EL (cell line): ENCODE measurements at places on chromosomes 2 and 18.

GRCh38 chr2:598058-598802 is 79.0 kb downstream of the TMEM18 start:
- DNase-seq = no peak

DNA sequence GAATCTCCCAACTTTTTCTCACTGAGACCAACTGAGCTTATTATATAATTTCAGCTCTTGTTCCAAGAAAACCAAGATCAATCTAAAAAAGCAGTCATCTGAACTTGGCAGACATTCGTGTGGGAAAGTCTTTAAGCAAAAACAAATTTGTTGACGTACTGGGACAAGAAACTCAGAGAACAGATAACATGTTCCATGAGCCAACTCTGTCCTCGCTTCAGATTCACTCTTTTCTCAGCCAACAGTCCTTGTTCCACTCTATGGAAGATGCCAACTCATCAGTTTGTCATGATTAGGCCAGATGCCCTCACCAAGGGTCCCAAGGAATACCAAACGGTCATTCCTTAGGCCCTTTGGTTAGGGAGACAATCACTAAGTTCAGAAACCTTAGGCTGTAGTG is 224.2 kb upstream of the CTAGE1 start:
- DNase-seq = no peak

- no peak for DNase-seq
Measured at GRCh38 chr2:41448221-41448620, 599.6 kb upstream of the PKDCC start.

- DNase-seq = no peak
Measured at GRCh38 chr2:159232456-159233170, 53.9 kb downstream of the WDSUB1 start.

GRCh38 chr2:140910683-140911082 is 1220.1 kb downstream of the LRP1B start:
- DNase-seq = no peak

GRCh38 chr2:230439590-230439989 is 23.6 kb downstream of the SP100 start:
- DNase-seq = no peak

GRCh38 chr2:78465707-78466106 is 559.8 kb upstream of the REG3G start:
- DNase-seq = no peak

- no peak for DNase-seq
Measured at GRCh38 chr2:38754506-38754905, 3.3 kb upstream of the SRSF7 start.

DNA sequence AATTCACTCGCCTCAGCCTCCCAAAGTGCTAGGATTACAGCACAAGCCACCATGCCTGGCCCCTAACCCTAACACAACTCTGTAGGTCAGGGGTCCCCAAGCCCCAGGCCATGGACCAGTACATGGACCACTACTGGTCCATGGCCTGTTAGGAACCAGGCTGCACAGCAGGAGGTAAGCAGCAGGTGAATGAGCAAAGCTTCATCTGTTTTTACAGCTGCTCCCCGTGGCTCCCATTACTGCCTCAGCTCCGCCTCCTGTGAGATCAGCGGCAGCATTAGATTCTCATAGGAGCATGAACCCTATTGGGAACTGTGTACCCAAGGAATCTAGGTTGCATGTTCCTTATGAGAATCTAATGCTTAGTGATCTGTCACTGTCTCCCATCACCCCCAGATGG is 201.7 kb downstream of the NRP2 start:
- DNase-seq = no peak

- no peak for DNase-seq
Measured at GRCh38 chr2:241769819-241770184, 6.8 kb upstream of the GAL3ST2 start.

GRCh38 chr2:26243470-26244308 is 743 bp downstream of the HADHA start:
- DNase-seq = peak; percentile 24

- no peak for DNase-seq
Measured at GRCh38 chr2:70397186-70397585, 95.3 kb upstream of the FAM136A start.

DNA sequence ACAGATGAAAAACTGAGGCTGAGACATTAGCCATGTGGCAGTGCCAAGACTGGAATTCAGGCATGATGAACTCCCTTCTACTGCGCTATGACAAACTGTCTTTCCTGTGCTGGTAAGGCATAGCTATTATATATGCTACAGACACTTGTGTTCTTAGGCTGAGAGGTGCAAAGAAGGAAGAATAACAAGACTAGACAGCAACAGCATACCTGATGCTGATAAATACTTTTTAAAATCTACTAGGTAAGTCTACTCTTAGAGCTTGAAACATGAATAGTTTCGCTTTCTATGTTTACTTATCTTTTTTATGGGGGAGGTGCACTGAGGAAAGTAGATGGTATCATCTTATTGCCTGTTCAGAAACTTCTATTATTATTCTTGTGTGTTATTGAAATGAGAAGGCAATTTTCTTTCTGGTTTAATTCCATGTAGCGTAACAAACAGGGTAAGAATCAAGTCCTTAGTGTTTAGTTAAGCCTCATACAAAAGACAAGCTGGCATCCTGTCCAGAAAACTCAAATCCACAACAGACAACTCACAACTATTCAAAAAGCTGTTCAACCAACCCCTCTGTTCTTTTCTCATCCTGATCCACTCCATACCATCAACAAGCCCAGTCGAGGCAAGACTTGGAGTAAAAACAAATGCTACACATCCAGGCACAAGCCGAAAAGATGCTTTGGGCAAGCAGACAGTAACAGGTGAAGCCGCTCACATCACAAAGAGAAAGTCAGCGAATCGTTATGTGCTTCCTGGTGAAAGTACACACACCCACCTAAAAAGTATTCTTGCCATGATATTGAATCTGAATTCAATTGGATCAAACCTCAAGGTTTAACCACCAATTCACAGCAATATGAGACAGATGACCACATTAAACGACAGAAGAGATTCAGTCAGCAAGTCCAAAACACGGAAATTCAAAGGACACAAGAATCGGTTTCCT is 1.5 kb downstream of the TTC32 start:
- DNase-seq = peak; percentile 23

- DNase-seq = peak; percentile 44
Measured at GRCh38 chr2:56624181-56624580, 440.4 kb downstream of the CCDC85A start.
